Nephron progenitor cell (in vitro differentiated cells): ENCODE measurements at places on chromosomes 1 and 21.

DNA sequence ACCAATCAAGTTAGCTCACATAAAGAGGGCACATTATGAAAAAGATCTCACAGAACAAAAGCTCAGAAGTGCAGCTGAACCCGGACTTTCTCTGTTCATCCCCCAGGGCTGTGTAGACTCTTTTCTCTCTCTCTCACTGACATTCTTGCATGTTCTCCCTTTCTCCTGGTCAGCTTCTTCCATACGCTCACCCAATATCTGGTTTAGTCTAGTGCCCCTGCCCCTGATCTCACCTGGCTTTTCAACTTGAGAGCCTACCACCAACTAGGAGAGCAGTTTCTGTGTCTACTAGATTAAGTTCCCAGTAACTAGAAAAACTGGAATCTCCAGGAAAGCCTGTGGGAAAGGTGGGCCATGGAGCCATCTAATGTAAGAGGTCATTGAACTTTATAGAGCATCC, 126.9 kb upstream of the GRIK3 start:
- H3K27ac ChIP-seq = no peak overlapping the region
- H3K36me3 ChIP-seq = no peaks in the 10 kb centered on the region
- DNase-seq = no peak
- H3K4me3 ChIP-seq = no peak overlapping the region

DNA sequence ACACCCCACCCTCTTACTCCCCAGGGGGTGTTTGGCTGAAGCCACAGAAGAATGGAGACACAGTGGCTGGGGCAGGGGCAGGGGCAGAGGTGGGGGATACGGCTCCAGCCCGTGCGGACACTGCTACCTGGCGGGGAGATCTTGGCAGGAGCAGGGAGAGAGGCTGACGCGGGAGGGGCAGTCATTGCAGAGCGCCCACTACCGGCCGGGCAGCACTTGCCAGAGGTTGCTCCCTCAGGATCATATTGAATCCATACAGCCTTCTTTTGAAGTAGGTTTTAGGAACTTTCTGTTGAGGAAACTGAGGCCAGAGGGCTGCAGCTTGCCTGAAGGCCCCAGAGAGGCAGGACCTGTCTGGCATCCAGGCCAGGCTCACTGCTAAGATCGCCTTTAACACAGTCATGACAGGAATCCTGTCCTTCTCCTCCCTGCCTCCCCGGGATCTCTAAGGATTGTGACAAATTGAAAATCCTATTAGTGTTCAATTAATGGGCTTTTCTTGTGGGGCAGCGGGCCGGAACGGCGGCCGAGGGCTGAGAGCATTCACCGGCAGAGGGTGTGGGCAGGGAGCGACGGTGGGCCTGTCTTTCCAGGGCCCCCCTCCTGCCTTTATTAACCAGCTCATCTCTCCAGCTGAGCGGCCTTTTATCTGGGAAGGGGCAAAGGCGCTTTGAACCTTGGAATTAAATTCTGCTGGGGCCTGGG, 65.5 kb upstream of the WNT4 start:
- H3K27ac ChIP-seq = no peak overlapping the region
- peak; percentile 42 for DNase-seq
- H3K4me3 ChIP-seq = no peak overlapping the region
- H3K27me3 ChIP-seq = peaks cover 89% of the 10 kb centered on the region
- H3K36me3 ChIP-seq = no peaks in the 10 kb centered on the region

DNA sequence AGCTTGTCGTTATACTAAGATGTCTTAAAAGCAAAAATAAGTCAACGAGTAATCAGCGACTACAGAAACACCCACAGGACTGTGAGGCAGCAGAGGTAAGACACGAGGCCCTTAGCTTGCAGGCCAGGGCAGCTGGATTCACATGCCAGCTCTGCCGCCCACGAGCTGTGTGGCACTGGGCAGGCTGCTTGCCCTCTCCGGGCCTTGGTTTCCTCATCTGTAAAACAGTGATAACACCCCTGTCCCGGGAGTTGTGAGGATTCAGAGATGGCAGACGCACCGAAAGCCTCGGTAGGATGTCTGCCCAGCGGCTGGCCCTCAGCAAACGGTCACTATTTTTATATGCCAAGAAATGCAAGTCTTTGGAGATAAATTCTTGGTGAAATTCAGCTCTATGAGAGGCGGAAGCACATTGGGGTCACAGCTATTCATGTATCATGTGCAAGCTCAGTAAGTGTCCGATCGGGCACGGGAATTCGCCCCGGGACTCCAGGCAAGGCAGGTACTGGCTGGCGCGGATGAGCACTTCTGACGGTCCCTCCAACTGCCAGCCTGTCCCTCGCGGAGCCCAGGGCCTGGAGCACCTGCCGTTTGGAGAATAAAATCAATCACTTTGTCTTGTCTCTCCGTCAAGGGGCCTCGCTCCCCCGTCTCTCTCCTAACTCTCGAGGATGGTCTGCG, 1.1 kb downstream of the C2CD2 start:
- no peak overlapping the region for H3K27ac ChIP-seq
- DNase-seq = peak; percentile 23

- H3K4me1 ChIP-seq = peaks cover 83% of the 10 kb centered on the region
- no peak for DNase-seq
- H3K27ac ChIP-seq = no peak overlapping the region
- H3K4me3 ChIP-seq = no peak overlapping the region
- no peaks in the 10 kb centered on the region for H3K36me3 ChIP-seq
Measured at GRCh38 chr1:180920702-180921101, 8.0 kb downstream of the KIAA1614 start.

DNA sequence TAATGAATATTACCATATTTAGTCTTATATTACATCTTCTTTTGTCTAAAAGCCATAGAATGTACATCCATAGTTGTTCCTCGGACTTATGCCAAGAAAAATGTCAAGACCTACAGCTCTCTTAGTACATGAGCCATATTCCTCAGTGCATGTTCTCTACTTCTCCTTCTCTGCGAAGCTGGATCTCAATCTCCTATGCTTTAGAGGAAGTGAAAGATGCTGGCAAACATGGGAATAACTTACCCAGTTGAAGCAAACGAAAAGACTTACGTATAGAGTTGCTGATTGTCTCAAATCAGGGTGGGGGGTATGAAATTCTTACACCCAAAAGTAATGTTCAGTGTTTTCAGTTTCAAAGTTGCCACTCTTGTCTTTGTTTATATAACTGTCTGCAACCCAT, 32.7 kb downstream of the OR13G1 start:
- no peaks in the 10 kb centered on the region for H3K36me3 ChIP-seq
- no peaks in the 10 kb centered on the region for H3K27me3 ChIP-seq
- no peak overlapping the region for H3K27ac ChIP-seq
- DNase-seq = no peak
- H3K4me3 ChIP-seq = no peak overlapping the region

- peak overlapping the region; percentile 69 for H3K4me3 ChIP-seq
- H3K27me3 ChIP-seq = peaks cover 8% of the 10 kb centered on the region
Measured at GRCh38 chr1:223022641-223023473, 120.2 kb downstream of the TLR5 start.

DNA sequence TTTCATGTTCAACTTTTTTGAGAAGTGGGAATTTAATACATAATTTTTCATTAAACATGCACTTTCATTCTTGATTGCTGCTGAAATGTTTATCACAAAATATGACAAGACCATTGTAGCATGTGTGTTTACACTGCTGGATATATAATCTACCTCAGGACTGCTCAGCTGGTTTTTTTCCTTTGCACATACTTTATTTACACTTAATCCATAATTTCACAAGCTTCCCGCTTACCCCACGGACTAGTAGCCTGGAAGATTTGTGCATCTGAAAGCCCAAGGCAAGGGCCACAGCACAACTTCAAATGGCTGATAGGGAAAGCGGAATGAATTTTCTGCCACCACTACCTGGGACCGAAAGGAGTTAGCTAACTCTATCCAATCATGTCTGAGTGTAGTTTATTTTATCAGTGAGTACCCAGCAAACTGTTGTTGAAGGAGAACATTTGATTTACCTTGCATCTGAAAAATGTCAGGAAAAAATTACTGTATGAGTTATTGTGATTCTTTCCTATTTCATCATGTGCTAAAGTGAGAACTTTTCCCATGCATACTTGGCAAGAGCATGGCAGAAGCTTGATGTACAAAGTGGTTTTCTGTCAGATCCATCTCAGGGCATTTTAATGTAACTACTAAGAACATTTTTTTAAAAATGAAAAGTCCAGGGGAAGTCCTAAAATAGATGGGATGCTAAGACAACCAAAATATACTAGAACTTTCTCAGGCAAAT, 558.2 kb upstream of the USP24 start:
- H3K27me3 ChIP-seq = no peaks in the 10 kb centered on the region
- H3K36me3 ChIP-seq = no peaks in the 10 kb centered on the region
- DNase-seq = no peak
- no peak overlapping the region for H3K4me3 ChIP-seq
- H3K4me1 ChIP-seq = peaks cover 4% of the 10 kb centered on the region

DNA sequence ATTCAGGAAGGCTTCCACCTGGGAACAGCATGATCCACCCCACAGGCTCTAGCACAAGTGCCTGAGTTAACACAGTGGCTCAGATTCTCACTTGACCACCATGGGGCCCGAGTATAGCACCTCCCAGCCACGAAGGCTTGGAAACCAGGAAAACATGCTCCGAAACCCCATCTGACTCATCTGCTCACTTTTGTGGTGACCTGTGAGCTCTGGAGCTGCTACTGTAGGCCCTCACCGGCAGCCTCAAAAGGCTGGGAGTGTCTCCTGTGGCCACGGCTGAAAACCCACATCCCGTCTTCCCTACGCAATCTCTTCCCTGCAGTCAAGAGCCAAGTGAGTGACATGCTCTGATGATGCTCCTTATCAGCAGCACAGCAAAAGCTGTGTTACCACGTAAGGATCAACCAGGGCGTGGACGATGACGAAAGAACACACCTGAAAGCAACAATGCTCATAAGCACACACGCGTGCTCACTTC, 81.4 kb downstream of the TGFBR3 start:
- no peak for DNase-seq
- no peaks in the 10 kb centered on the region for H3K36me3 ChIP-seq
- H3K27me3 ChIP-seq = no peaks in the 10 kb centered on the region
- H3K27ac ChIP-seq = no peak overlapping the region
- H3K4me3 ChIP-seq = no peak overlapping the region

GRCh38 chr1:85387781-85388180, 77.2 kb downstream of the DDAH1 start:
- peaks cover 6% of the 10 kb centered on the region for H3K27me3 ChIP-seq
- no peak overlapping the region for H3K4me3 ChIP-seq
- H3K4me1 ChIP-seq = no peaks in the 10 kb centered on the region

DNA sequence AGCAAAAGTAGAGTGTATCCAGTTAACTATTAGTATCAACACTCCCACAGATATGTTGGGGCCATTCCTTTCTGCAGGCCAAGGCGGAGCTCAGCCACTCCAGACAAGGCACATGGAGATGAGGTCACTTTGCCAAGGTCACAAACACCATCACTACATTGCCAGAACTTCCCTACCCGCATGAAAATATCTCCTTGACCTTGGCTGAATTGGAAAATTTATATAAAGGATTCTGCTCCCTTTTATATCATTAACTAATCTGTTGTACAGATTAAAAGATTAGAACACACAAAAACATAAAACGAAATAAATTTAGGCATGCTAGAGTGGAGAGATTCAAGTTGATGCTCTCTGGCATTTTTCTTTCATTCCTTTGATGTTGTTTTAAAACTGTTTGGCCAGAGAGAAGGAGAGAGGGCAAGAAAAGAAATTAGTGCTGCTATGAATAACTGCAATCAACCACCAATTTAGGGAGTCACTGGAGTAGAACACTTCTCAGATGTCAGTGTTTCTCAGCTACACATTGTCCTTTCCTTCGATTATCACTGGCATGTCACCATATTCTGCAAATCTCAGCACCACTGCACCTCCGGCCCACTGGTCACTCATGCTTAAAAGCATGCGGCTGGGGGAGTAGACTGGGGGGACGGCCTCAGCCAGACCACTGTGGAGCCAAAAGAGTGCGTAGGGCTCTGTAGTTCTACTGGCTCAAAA, 78.7 kb upstream of the ATP1B1 start:
- DNase-seq = peak; percentile 18
- H3K27me3 ChIP-seq = no peaks in the 10 kb centered on the region
- peaks cover 37% of the 10 kb centered on the region for H3K4me1 ChIP-seq
- H3K36me3 ChIP-seq = no peaks in the 10 kb centered on the region

DNA sequence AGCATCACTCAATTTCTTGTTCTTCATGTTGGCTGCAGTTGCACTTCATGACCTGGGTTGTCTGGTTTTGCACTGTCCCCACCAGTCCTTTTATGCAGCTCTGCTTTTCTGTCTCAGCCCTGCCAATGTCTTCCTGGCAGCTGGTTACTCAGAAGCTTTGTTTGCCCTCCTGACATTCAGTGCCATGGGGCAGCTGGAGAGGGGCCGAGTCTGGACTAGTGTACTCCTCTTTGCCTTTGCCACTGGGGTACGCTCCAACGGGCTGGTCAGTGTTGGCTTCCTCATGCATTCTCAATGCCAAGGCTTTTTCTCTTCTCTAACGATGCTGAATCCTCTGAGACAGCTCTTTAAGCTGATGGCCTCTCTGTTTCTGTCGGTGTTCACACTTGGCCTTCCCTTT, 6.6 kb downstream of the PIGV start:
- no peak overlapping the region for H3K27ac ChIP-seq
- DNase-seq = no peak
- H3K36me3 ChIP-seq = peaks cover 35% of the 10 kb centered on the region
- no peak overlapping the region for H3K4me3 ChIP-seq
- peaks cover 60% of the 10 kb centered on the region for H3K4me1 ChIP-seq

DNA sequence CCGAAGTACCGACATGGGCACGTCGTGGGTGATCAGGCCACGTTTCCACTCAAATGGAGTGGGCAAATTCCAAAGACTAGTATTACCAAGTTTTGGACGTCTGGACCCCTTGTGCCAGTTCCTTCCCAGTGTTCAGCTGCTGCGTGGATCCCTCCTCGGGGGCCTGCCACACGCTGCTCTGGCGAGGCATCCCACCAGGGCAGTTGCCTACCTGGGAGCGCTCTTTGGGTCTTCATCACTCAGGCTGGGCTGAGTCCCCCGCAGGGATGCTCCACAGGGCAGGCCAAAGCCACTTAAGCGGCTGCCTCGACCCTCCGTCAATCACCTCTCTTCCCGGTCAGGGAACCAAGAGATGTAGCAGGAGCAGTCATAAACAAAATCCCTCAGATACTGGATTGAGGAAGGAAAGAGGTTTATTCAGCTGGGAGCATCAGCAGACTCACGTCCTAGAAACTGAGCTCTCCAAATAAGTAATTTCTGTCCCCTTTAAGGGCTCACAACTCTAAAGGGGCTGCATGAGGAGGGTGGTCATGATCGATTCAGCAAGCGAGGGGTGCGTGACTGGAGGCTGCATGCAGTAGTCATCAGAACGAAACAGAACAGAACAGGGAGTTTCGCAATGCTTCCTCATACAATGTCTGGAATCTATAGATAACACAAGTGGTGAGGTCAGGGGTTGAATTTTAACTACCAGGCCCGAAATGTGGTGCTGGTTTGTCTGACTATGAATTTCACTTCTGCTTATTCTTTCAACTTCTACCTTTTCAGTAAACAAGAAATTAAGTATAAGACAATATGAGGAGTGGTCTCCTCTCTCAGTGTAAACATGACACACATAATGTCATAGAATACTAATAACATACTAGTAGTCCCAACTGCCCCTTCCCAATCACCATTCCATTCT, 998.6 kb upstream of the NCAM2 start:
- no peaks in the 10 kb centered on the region for H3K4me1 ChIP-seq
- no peak overlapping the region for H3K4me3 ChIP-seq
- DNase-seq = no peak
- peaks cover 5% of the 10 kb centered on the region for H3K36me3 ChIP-seq
